ENCODE measurements at places on chromosomes 7 and 10.

DNA sequence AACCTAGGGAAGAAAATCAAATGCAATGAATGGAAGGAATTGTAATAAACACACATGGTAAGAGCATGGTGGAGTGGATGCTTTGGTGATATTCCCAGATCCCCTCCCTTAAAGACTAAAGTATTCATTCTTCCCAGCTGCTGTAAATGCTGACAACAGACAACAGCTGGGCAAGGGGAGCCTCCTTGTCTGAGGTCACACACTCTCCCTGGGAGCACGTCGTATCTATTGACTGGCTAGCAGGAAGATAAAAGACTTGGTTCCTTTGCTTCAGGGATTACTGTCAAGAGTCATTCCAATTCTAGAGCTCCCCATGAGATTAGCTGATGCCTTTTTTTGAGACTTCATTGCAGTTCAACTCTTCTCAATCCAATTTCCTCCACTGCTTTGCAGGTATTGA is 443.5 kb upstream of the ETV1 start:
- DNase-seq = no peak

GRCh38 chr7:27116031-27116961 is 13.8 kb upstream of the HOXA2 start:
- no peak for DNase-seq

GRCh38 chr7:77242554-77242953 is 42.9 kb upstream of the FGL2 start:
- no peak for DNase-seq

- DNase-seq = no peak
Observed at GRCh38 chr7:43362652-43363034, 220.3 kb upstream of the STK17A start.

DNA sequence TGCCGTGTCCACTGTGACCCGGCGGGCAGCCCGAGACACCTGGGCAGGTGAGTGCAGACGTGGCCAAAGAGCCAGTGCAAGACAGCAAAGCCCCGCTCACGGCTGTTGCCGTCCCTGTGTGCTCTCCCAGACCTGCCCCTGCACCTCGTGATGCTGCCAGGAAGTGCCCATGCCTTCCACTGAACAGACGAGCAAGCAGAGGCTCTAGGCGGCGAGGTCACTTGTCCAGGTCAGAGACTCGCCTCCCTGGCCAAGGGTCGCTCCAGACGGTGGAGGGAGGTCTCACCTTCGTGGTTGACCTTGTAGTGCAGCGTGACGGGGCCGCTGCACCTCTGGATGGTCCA is 78.2 kb upstream of the GNA12 start:
- DNase-seq = no peak

GRCh38 chr10:30857803-30858202 is 173.9 kb downstream of the ZNF438 start:
- no peak for DNase-seq

DNA sequence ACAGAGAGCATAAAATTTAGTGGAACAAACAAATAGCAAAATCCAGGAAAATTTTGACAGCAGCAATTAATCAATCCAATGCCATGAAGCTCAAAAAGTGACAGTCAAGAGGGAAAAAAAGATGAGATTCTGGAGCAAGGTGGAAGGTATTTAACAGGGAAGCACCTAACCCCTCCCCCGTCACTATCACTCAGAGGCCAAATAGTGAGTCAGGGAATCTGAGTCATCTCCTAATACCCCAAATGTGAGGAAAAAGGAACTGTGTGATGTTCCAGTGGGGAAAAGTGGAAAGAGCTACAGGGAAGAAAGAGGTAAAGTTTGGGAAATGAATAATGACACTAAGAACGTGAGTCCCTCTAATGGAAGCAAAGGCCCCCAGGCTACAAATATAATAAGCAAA is 113.2 kb upstream of the PHF14 start:
- no peak for DNase-seq

DNA sequence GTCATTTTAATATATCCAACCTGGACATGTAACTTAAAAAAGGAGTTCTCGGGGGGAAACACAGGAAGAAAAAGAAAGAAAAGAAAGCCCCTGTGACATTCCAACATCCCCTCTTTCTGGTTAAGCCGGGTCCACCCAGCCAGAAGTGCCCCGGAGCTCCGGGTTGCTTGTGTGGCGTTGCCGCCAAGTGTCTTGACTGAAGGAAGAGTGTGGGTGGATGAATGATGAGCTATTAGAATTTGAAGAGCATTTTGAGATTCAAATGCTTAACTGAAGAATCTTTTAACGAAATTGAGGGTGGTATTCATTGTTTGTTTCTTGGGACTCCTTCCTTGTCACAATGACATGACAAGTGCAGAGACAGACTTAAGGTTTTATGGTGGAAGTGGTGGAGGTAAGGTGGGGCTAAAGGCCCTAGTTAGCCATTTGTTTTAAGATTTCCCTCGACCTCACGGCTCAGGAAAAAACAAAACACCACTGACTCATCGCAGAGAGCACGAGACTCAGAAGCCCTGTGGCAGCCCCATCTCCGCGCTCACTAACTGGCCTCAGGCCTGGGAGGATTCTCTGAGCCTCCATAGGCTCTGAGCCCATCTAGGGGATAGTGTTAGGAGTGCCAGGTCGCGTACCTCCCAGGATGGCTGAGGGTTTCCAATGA is 1.8 kb upstream of the GLI3 start:
- no peak for DNase-seq

GRCh38 chr7:111474723-111475418 is 87.4 kb downstream of the IMMP2L start:
- no peak for DNase-seq

DNA sequence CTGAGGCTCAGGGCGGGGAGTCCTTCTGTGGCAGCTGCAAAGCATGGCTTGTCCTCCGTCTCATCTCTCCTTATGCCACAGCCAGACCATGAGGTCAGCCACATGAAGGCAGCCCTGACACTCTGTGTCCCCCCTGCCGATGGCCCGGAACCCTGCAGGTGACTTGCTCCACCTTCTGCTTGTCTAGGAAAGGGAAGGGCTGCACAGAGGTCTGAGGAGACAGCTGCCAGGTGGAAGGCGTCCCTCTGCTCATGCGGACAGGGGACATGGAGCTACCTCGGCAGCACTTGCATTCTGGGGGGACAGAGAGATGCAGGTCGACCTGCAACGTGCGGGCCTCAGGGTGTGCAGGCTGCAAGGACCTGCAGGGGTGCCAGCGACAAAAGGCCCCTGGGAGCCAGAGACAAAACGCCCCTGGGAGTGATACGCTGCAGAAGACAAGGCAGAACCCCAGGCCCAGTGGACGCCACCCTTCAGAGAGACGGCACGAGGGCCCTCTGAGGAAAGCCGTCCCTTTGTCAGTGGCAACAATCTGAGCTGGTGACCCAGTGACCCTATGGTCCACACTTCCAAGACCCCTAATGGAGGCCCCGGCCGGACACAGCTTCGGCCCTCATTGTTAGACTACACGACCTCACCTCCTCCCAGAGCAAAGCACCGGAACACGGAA is 205.2 kb upstream of the PPP2R2D start:
- no peak for DNase-seq
